ENCODE measurements at places on chromosomes 6 and 20. TPM values are rescaled to one million over a fixed set of nuclear protein-coding genes. Genes with fewer than 3 reads are reported as not detected.

Gene NMBR
- 1.1 TPM for polyA plus RNA-seq

Gene BPIFB1
- not detected for polyA plus RNA-seq

Gene GSTA1
- polyA plus RNA-seq, result not detected

Gene LGSN
- 0.65 TPM for polyA plus RNA-seq

Gene RALGAPB
- polyA plus RNA-seq, result 19.8 TPM

Gene SYNGAP1
- 0.24 TPM for polyA plus RNA-seq

Gene ISM1
- polyA plus RNA-seq, result 4.6 TPM

Gene CCM2L
- polyA plus RNA-seq, result 0.13 TPM

Gene AHI1
- 218 TPM for polyA plus RNA-seq

Gene LRRC1
- 2.9 TPM for polyA plus RNA-seq

Gene MAS1
- polyA plus RNA-seq, result not detected

Gene BPI
- not detected for polyA plus RNA-seq

Gene ADGRF5
- polyA plus RNA-seq, result not detected

Gene JAG1
- 1.1 TPM for polyA plus RNA-seq

Gene IL17F
- polyA plus RNA-seq, result 12.9 TPM

Gene VWA7
- 3.1 TPM for polyA plus RNA-seq

Gene CHRNA4
- polyA plus RNA-seq, result 2.5 TPM

Gene RRAGD
- polyA plus RNA-seq, result 25.5 TPM

Gene TFAP2D
- not detected for polyA plus RNA-seq

Gene CRISP3
- polyA plus RNA-seq, result not detected

Gene CBLN4
- 24.9 TPM for polyA plus RNA-seq

Gene FNDC11
- not detected for polyA plus RNA-seq

Gene PRICKLE4
- polyA plus RNA-seq, result not detected

Gene TINAG
- polyA plus RNA-seq, result not detected

Gene MAP1LC3A
- 5.8 TPM for polyA plus RNA-seq

Gene PRRC2A
- polyA plus RNA-seq, result 3.8 TPM

Gene MAFB
- polyA plus RNA-seq, result 1.7 TPM

Data from Purkinje cell (primary cell).